Stimulated activated memory B cell treated with anti-CD40 and anti-IgM and Interleukin-4, amounts not matched to agents 10 μg/mL and 1 μg/mL and 100 μg/mL, for 72 hours (primary cell): ENCODE measurements at places on chromosomes 13 and 19.
A peak's percentile ranks its signal among the peaks of the same experiment; 100 is the strongest.

DNA sequence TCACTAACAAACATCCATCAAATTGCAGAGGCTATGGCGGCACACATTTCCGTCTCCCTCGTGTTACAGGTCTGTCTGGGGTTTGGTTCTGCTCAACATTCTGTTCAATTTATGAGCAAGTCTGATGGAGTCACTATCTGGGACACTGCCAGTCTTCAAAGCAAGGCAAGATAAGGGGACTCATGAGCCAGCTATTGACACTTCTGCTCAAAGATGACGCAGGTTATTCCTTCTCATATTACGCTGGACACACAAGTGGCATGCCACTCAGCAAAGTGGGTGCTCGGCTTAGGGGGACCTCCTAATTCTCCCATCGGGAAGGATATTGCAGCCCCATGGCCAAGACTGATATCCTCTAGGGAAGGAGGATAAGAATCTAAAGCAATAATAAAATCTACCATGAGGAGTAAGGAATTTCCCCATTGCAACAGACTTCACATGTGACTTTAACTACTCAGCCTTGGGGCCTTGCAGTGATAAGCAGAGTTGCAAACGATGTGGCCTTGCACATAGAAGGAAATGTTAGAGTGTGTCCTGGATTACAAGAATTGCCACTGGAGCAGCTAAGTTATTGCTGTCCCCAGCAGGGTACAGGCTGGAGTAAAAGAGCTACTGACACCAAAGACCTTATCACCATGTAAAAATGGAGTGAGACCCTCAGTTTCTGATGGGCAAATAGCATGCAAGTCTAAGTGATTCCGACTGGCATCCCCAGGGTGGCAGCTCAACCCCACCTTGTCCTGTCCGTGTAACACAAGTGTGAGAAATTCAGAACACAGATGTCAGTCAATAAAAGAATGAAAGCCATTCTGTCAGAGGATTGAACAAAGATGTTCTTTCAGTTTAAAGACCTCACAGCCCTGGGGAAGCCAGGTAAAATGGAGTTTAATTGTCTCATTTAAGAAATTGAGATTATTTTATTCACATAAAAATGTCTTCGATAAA, 306.1 kb downstream of the IRS2 start:
- ATAC-seq = no peak

DNA sequence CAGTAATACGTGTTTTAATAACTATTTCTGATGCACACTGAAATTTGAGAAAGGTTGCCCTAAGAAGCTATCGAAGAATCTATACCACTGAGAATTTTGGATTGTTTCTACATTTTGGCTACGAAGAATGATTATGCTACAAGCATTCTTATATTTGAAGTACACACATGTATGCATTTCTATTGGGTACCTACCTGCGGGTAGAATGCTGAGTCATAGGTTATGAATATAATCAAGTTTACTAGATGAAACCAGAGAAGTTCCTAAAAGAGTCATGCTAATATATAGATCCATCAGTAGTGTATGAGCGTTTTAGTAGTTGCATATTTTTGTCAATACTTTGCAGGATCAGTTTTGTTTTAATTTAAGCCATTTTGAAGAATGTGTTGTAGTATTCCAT, 62.0 kb upstream of the PCDH20 start:
- ATAC-seq = no peak

GRCh38 chr19:41888926-41889325, 5.9 kb downstream of the ARHGEF1 start:
- no peak for ATAC-seq

DNA sequence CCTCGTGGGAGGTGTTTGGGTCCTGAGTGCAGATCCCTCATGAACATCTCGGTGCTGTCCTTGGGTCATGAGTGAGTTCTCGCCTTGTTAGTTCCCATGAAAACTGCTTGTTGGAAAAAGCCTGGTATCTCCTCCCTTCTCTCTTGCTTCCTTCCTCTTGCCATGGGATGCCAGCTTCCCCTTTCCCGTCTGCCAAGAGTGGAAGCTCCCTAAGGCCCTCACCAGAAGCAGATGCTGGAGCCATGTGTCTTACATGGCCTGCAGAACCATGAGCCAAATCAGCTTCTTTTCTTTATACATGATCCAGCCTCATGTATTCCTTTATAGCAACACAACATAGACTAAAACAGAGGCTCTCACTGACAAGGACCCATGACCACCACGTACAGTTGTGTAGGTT, 8.2 kb downstream of the ADGRE2 start:
- ATAC-seq = no peak

DNA sequence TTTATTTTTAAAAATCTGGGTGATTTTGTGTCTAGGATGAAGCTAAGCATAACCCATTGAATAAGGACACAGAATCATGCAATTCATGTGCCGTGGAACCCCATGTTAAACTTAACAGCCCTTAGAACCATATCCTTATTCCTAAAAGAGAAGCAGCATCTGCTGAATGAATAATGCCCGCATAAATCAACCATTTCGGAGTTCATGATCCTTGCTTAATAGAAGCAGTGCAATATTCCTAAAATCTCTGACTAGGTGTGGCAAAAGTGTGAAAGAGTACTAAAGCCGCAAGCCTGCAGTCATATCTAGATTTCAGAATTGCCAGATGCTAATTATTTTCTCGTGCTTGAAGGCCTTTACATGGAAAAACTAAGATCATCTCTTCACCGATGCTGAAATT, 33.6 kb upstream of the ARGLU1 start:
- no peak for ATAC-seq

GRCh38 chr13:94595001-94595949, 677 bp downstream of the TGDS start:
- peak; percentile 77 for ATAC-seq

DNA sequence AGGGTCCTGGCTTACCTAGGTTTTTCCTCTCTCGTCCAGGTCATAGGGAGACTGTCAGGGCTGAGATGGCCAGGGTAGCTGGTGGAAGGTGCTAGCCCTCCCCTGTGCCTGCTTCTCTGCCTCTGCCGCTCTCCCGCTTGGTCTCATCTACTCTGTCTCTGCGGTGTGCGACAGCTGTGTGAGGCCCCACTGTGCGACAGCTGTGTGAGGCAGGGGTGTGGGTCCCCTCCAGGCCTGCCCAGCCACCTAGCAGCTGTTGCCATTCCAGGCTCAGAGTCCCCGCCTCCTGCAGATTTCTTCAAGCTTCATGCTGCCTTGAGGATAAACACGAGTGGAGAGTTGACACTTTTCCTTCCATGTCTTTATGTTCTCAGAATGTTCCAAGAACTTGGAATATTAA, 53.0 kb downstream of the ARHGEF7 start:
- ATAC-seq = no peak

DNA sequence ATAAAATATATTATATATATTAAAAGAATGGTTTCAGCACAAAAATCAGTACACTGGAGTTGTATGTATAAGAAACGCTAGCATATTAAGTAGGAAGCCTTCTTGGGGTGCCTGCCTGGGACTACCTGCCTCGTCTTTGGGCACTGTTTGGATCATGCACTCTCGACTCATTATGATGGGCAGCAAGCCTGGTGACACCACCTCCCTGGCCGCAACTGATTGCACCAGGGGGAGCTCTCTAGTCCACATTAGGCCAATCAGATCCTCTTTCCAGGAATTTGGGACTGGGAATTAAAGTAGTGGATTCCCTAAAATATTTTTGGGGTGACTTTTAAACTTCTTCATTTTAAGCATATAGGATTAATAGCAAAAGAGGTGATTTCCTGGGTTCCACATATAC, 56.0 kb upstream of the RGCC start:
- no peak for ATAC-seq

DNA sequence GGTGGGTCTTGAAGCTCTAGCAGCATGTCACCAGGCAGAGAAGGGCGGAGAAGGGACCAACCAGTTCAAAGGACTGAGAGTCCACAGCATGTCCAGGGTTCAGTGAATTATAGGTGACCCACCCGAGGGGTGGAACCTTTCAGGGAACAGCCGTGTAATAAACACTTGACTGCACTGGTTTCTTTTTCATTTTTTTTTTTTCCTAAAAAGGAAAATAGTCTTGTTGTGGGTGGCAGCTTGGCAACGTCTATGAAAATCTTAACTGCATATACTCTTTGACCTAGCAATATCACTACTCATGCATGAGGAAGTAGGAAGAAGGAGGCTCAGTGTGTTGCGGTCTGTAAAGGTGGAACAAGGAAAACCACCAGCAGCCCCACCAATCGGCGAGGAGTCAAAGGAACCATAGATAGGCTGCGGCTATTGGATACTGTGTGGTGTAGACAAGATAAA, 13.0 kb upstream of the MYH14 start:
- peak; percentile 76 for ATAC-seq

DNA sequence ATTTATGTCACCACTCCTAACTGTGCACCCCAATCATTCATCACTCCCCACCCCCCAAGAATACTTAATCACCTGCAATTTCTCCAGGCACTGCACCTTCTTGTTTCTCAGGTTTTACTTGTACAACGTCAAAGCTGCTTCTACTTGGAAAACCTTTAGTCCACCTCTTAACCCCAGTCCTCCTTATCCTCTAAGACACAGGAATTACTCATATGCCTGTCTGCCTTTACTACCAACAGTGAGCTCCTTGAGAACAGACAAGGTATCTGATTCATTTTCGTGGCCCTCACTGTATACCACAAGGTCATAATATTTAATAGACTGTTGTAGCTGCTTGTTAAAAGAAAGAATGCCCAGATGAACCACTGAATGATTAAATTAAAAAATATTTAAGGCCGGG, 21.0 kb upstream of the NDFIP2 start:
- no peak for ATAC-seq

GRCh38 chr19:35038623-35039512, 2.7 kb upstream of the HPN start:
- peak; percentile 56 for ATAC-seq

DNA sequence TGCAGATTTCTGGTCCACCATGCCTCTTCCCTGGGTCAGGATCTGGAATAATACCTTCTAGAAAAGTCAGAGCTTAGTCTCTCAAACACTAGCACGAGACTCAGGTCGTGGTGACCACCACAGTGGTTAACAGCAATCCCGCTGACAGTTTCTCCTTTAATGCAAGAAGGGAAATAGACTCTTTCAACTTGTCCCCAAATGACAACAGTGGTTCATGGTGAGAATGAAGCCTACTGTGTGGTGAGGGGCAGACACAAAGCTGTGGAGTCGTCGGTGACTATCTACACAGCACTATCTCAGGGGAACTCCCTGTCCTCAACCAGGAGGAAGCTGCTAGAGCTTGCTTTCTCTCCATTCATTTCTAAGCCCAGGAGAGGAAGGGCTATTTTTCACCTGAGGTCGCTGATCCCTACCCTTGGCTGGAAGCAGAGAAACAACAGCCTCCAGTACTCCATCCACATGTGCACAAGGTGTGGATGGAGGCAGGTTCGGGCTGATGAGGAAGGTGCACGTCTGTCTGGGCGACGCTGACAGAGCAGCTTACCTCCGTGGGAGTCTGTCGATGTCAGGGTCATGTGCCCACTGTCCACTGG, 72.4 kb downstream of the STK24 start:
- ATAC-seq = peak; percentile 76

- ATAC-seq = no peak
These were observed 710.9 kb upstream of the SPRY2 start for GRCh38 chr13:81051873-81052272.

GRCh38 chr13:66657165-66657881, 572.8 kb downstream of the PCDH9 start:
- no peak for ATAC-seq

DNA sequence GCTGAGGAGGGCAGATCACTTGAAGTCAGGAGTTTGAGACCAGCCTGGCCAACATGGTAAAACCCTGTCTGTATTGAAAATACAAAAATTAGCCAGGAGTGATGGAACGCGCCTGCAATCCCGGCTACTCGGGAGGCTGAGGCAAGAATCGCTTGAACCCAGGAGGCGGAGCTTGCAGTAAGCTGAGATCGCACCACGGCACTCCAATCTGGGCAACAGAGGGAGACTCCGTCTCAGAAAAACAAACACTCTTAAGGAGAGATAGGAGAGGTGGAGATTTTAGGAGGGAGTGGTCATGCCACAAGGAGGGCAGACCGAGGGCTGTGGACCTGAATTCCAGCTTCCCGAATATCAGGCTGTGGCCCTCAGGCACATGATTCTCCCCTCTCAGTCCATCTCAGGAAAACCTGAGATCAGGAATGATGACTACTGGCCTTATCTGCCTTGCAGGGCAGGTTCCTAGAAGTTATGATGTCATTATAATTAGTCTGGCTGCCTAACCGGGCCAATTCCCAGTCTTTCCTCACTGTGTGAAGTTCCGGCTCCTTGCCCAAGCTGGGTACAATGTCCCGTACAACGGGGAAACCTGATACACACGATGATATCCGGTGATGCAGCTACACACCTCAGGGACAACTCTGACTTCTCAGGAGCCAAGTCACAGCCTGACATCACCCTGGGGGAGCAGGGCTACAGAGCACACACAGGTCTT, 2.5 kb downstream of the SLC35E1 start:
- ATAC-seq = no peak

GRCh38 chr13:49810567-49811526, 18.4 kb upstream of the KPNA3 start:
- ATAC-seq = no peak

- ATAC-seq = no peak
These were observed 790.5 kb upstream of the PCDH20 start for GRCh38 chr13:62206165-62206564.

DNA sequence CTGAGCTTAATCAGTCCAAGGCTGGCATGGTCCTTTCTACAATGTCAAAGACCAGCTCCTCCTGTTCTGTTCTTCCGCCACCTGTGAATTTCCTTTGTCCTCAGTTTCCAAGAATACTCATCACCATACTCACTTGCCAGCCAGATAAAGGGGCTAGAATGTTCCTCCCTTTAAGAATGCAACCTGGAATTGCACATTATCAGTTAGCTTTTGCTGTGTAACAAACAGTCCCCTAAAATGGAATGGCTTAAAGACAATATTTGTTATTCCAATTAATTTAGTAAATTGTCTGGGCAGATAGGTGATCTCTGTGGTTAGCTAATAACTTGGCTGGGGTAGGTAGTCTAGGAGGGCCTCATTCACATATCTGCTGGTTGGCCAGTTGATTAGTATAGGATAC, 36.0 kb downstream of the VAV1 start:
- no peak for ATAC-seq

DNA sequence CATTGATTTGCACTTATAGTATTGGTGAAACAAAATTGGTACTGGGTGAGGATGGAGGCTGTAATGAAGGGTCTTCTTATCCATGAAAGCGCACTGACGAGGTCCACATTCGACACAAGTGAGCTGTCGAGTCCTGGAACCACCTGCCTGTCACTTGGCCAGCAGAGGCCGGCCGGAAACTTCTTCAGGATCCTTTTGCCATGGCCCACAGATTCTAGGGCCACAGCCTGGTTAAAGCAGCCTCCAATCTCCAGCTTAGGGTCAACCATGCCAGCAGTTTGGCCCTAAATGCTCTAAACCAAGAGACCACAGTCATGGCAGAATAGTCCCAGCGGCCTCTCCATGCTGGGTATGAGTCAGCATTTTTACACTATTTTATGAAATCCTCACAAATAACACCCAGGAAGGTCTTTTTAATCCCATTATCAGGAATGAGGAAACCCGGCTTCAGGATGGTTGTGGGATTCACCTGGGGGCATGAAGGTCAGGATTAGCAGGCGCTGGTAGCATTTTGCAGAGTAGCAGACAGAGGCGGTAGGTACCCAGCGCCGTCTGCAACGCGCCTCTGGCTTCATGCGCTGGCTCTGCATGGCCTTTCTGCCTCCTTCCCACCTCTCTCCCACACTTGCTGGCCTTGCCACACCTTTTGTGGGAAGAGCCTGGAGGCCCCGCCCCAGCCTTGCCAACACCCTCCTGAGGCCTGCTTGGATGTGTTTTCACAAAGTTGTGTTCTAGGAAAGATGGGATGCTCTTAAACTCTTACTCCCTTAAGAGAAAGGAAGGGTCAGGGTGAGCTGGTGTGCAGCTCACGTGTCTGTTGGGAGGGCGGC, 15.2 kb downstream of the GAS6 start:
- ATAC-seq = no peak

- no peak for ATAC-seq
These were observed 389.0 kb downstream of the OLFM4 start for GRCh38 chr13:53417601-53418000.
